Activated naive CD4-positive, alpha-beta T cell treated with Interleukin-2 at 50 U/mL for 16 hours (primary cell): ENCODE measurements at places on chromosomes 3 and 15.

DNA sequence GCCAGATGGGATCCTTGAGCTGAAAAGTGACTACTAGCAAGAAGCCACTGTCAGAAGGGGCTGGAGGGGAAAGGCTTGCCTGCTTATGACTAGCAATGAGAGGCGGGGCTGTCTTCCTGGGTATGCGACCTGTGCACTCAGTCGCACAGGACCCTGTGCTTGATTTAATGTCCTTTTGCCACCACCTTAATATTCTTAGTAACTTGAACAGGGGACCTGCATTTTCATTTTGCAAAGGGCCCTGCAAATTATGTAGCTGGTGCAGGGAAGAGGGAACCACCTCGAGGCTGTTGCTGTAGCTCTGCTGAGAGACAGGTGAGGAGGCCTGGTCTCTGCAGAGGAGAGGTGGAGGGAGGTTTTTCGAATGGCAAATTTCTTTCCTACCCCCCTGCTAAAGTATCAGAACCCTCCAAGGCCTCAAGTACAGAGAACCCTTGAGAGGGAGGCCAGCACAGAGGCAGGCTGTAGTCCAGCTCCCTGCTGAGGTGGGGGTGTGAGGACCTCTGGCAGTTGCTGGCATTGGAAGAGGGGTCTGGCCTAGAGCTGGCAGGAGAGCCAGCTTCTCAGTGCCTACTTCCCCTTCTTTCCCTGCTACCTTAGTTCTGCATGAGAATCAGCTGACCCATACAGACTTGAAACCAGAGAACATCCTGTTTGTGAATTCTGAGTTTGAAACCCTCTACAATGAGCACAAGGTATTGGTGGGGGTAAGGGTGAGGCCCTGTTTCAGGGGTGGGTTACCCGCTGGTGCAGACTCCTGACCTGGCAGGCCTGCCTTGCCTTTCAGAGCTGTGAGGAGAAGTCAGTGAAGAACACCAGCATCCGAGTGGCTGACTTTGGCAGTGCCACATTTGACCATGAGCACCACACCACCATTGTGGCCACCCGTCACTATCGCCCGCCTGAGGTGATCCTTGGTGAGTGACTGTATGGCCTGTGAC, 11.4 kb downstream of the CLK3 start:
- no peak for DNase-seq

GRCh38 chr15:94370206-94370935, 139.0 kb downstream of the MCTP2 start:
- DNase-seq = no peak

DNA sequence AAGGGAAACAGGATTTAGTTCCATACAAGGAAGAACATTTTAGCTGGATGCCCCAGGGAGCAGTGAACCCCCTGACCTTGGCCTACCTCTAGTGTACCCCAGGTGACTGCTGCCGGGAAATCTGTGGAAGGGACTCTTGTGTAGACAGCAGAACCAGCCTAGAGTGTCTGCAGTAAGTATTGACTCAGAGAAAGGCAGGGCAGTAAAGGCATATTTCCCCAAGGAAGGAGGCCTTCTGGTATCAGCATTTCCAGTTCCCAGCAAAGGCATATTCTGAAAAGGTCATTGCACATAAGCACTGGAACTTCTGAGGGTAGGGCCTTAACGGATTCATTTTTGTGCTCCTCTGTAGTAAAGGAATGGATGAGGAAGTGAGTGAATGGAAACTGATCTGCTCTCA, 246.2 kb downstream of the FAM43A start:
- DNase-seq = no peak

GRCh38 chr3:197372047-197372661, 73.7 kb upstream of the DLG1 start:
- no peak for DNase-seq

- peak; percentile 70 for DNase-seq
Observed at GRCh38 chr3:71064956-71065763, 518.4 kb downstream of the FOXP1 start.
